ENCODE measurements at places on chromosomes 2 and 18.

DNA sequence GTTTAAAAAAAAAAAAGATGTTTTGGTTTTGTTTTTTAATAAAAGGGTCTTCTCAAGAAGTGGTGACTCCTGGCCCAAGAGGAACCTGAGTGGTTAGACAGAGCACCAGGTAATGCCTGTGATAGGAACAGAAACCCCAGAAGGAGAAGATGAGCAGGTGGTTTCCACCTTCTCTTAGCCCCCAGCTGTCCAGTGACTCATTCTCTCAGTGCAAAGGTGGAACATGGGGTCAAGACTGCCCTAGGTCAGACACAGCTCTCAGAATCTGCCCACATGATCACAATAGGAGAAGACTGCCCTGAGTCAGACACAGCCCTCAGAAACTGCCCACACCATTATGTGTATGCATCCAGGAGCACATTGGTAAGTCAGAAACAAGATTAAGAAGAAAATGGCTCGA lies 61.8 kb downstream of the TBC1D8 start:
- no peak for DNase-seq

DNA sequence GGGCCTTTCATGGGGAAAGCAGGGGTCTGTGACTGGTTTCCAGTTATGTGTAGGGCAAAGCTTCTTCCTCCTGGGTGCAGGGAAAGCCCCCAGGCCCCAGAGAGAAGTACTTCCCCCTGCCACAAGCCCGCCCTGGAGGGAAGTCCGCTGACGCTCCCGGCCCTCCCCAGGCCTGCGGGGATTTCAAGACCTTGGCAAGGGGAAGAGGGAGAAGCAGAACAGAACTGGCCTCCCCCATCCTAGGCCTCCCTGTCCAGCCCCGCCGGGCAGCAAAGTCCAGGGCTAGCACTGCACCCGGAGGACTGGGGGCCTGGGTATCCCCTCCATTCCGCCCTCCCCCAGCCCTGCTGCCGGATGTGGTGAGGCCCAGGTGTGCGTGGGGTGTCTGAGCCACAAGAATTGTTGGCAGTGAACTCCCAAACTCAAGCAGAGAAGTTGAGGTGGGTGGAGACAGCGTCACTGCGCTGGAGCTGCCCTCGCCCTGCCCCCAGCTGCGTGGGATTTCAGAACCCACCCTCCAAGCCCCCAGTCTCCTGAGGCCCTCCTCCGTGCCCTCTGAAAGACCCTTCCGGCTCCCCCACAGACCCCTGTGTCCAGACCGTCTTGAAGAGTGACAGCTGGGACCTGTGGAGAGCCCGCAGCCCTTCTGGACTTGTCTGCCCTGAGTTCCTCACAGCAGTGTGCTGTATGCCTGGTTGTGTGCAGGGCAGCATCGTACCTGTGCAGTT lies 1.1 kb upstream of the DUSP2 start:
- no peak for DNase-seq

- DNase-seq = no peak
Observed at GRCh38 chr2:75790121-75790813, 79.6 kb upstream of the GCFC2 start.

- no peak for DNase-seq
Observed at GRCh38 chr2:35606394-35606793, 749.2 kb upstream of the CRIM1 start.
